Hepatic stellate cell (primary cell): ENCODE measurements at places on chromosomes 11 and 22.

DNA sequence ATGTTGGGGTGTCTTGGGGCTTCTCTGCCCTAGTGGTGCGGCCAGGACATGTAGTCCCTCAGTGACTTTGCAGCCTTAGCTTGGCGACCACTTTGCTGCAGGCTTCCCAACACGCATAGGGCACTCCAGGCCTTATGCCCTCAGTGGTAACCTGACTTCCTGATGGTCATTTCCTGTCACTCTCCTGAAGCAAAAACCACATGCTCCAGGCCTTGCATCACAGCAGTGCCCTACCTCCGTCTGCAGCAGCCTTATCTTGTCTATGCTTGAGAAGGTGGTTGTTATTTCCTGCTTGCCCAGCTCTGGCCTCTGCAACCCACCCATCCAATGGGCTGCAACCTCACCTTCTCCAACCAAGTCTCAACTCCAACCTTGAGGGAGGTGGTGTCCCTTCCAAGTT is 33.4 kb upstream of the PISD start:
- no peak for DNase-seq

DNA sequence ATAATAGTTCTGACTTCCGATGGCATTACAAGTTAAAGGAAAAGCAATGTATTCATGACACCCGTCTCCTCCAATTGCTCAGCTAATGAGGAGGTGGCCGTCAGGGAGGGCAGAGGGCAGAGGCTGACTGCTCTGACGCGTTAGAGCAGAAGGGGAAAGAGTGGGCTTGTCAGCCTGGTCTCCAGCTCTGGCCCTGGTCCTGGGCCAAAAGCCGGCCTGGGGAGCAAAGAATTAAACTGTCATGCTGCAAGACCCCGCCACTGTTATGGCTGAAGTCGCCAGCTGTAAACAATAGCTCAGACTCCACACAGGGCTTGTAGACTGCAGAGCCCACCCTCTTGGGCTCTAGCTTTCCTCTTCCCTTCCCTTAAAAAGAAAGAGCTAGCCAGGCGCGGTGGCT is 119.7 kb downstream of the NAT10 start:
- DNase-seq: no peak

- DNase-seq: no peak
Observed at GRCh38 chr11:60985501-60985900, 14.0 kb downstream of the CD6 start.

- DNase-seq: no peak
Observed at GRCh38 chr11:67113231-67113721, 5.8 kb upstream of the KDM2A start.
